ENCODE measurements at places on chromosomes 13 and 19.

GRCh38 chr13:87331178-87331577 is 340.0 kb upstream of the SLITRK5 start:
- DNase-seq, result no peak

DNA sequence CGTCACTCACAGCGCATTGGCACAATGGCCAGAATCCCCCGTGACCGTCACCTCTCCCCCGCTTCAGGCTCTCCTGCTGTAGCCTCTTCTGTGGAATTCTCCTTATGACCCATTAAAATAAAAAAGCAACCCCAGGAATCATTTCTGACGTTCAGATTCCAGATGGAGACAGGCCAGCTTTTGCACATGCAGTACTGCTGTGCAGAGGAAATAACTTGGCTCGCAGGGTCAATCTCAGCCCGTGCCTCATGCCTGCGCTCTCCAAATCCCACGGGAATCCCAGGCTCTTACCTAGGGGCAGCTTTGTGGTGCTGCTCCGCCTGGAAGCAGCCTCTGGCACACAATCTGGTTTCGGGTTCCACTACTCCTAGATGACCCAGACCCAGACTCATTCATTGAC is 32.7 kb upstream of the SOX1 start:
- DNase-seq, result no peak

- no peak for DNase-seq
Observed at GRCh38 chr19:37977992-37978391, 71.0 kb downstream of the SIPA1L3 start.

- no peak for DNase-seq
Observed at GRCh38 chr19:46972311-46972710, 47.3 kb upstream of the NPAS1 start.

- no peak for DNase-seq
Observed at GRCh38 chr13:26847281-26847680, 86.7 kb upstream of the GPR12 start.

DNA sequence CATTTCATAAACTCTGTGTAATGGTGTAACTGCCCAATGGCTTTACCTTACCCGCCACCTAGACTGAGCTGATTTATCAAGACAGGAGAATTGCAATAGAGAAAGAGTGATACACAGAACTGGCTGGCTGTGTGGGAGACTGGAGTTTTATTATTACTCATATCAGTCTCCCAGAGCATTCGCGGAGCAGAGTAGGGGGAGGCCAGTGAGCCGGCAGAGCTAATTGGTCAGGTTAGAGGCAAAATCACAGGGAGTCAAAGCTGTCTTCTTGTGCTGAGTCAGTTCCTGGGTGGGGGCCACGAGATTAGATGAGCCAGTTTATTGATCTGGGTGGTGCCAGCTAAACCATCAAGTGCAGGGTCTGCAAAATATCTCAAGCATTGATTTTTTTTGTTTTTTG is 23.4 kb upstream of the SLITRK1 start:
- no peak for DNase-seq

DNA sequence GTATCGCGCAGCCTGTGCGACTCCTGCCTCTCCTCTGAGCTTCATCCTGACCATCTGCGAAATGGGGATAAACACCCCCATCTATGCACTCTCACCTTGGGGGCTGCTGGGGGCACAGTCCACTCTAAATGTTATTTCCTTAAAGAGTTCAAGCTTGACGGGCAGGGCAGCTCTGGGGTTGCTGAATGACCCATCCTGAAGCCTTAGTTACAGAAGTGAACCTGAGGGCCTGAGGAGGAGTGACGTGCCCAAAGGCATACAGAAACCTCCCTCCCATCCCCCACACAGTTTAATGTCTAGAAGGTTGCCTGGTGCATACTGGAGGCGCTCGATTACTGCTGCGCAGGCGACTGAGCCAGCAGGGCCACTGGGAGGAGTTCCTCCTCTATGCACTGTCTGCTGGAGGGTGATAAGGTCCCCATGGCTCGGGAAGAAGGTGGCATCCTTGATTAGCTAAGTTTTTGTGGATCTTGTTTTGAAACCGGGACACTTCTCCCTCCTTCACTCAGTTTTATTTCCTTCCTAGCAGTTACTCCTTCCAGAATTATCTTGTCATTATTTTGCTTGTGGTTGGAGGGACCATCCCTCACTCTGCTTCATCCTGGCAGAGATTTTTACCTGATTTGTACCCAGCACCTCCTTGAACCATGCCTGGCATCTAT is 572 bp upstream of the FKBP8 start:
- DNase-seq, result peak; percentile 33

GRCh38 chr13:51122868-51123566 is 11.9 kb upstream of the C13orf42 start:
- DNase-seq, result no peak

DNA sequence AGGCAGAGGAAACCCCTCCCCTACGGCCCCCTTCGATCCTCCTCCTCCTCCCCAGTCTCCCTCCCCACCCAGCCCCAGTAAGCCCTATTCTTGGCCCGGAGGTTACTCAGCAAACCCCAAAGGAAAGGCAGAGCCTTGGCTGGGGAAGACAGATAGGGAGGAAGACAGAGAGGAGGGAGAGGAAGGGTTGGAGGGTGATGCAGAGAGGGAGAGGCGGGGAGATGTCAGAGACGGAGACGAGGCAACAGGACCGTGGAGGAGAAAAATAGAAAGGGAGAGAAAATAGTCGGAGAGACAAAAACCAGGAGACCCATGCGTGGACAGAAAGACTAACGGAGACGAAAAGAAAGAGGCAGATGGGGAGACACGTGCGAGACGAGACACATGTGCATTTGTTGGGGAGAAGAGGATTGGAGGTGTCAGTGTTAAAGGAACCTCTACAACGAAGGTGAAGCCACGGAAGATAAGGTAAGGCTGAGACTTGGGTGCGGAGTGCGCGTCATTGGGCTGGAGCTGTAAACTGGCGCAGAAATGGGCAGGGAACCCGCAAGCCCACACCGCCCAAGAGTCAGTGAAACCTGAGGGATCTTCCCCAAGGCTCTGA is 2.9 kb downstream of the TGFB1 start:
- no peak for DNase-seq

DNA sequence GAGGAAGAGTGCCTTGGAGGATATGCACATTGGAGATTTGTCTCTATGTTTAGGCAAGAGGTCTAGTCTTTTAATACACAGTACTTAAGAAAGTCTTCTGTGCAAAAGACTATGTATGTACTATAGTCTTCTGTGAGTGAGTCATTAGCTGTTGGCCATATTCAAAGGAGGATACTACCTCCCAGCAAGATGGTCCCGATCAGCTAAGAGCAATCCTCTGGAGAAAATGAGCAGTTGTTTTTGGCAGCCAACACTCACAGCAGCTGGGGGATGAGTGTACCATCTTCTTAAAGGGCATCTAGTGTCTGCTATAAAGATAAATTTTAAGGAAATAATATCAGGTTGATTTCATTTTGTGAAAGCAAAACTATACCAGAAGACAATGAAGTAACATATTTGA is 487.8 kb downstream of the KCTD12 start:
- no peak for DNase-seq

- DNase-seq, result no peak
Observed at GRCh38 chr13:36913463-36913862, 6.6 kb downstream of the SMAD9 start.

GRCh38 chr19:53037101-53038097 is 7.1 kb upstream of the ERVV-2 start:
- no peak for DNase-seq

GRCh38 chr13:40082639-40083038 is 427.2 kb downstream of the COG6 start:
- no peak for DNase-seq

GRCh38 chr19:2652504-2653099 is 49.9 kb downstream of the GNG7 start:
- no peak for DNase-seq

- DNase-seq, result no peak
Observed at GRCh38 chr13:29503041-29503837, 92.2 kb downstream of the SLC7A1 start.

- no peak for DNase-seq
Observed at GRCh38 chr13:112171570-112171965, 104.6 kb downstream of the SOX1 start.

DNA sequence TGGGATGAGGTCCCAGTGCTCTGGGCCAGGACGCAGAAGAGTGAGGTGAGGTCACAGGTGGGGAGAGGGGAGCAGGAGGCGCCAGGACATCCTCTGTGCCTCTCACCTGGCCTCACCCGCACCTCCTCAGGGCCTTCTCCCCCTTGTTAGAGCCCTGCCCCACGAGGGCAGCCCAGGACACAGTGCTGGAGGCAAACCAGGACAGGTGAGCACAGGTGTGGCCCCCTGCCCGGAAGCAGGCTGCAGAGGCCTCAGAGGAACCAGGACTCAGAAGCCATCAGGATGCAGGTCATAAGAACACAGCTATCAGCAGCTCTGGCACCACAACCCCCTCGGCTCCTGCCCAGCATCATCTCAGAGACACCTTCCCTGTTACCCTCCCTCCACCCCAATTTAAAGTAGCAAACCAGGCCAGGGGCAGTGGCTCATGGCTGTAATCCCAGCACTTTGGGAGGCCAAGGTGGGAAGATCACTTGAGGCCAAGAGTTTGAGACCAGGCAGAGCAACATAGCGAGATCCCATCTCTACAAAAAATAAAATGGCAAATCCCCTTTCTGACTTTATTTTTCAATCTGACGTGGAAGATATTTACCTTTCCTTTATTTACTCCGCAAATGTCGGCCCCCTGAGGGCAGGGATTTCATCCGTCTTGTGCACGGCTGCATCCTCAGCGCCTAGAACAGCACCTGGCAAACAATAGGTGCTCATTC is at the start of gene CEACAM16:
Gene CEACAM16, plus strand, starts transcription at position 660 of the 710 bp plus-strand sequence. CDS start 2,306 bp downstream, outside the sequence.
- DNase-seq, result no peak

- no peak for DNase-seq
Observed at GRCh38 chr19:50465986-50466705, 10.2 kb upstream of the EMC10 start.

DNA sequence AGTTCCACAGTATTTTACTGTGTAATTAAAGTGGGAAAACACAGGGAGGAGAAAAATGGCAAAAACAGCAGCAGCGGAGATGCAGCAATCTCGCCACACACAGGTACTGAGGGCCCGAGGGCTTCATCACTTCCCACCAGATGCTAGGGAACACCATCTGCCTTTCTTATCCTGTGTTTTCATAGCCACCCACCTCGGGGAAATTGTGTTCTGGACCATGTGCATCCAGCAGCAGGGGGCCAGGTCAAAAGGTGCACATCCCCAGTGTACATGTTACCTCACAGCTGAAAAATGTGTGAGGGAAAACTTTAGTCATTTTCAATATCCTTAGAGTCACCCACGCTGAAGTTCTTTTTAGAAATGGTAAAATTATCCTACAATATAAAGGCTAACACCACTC is 30.2 kb downstream of the PDCD5 start:
- no peak for DNase-seq

- no peak for DNase-seq
Observed at GRCh38 chr13:99151516-99151915, 49.1 kb upstream of the UBAC2 start.

GRCh38 chr13:93001866-93002461 is 224.6 kb upstream of the GPC6 start:
- no peak for DNase-seq

DNA sequence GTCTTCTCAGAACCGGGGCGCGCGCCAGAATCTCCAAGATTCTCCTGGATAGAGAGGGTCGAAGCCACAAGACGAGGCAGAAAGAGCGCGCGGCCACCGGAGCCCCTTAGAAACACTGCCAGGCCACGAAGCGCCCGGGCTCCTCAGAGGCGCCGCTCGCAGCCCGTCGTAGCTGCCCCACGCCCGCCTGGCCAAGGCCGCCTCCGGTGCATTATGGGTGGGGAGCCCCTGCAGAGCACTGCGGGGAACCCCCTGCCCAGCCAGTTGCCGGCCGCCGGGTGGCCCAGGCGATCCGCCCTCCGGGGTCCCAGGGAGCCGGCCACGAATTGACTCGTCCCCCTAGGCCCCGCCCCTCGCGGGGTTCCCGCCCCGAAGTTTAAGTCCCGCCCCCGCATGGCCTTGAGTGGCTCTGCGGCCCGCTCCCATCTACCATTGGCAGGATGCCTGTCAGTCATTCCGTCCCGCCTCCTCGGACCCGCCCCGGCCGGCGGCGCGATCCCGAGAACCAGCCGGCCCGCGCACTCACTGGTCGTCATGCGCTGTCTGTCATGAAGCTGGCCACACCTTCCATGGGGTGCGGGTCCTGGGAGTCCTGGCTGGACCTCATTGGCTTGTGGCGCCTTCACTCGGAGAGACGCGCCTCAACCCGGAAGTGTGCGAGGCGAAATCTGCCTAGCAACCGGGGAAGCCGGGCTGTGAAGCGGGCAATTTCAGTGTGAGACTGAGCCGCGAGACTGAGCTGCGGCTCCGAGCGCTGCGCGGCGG is 20.2 kb upstream of the GATAD2A start:
- peak; percentile 98 for DNase-seq

All from activated CD4-positive, CD25-positive, alpha-beta regulatory T cell (primary cell).